A549 treated with RU486 at 1 μM for 4 hours (cell line): ENCODE measurements at places on chromosomes 6 and 20. TPM values are rescaled to one million over a fixed set of nuclear protein-coding genes. Genes with fewer than 3 reads are reported as not detected.

PLAGL1 gene
- 6.6 to 10.4 TPM (median 7.6 TPM) in 5 replicates for total RNA-seq

RNGTT gene
- total RNA-seq = 5.6 to 10.2 TPM (median 8.7 TPM) in 5 replicates

TNNC2 gene
- total RNA-seq = 0.22 to 0.48 TPM (median 0.31 TPM) in 3 of 5 replicates, not detected in the others

AVP gene
- total RNA-seq = not detected in 5 replicates

LY6G6F gene
- total RNA-seq = not detected in 5 replicates

DYNLRB1 gene
- 221 to 257 TPM (median 231 TPM) in 5 replicates for total RNA-seq

BPHL gene
- total RNA-seq = 17.5 to 30.6 TPM (median 22.9 TPM) in 5 replicates

TREM1 gene
- total RNA-seq = 0.22 TPM in 1 of 5 replicates, not detected in the others

STMND1 gene
- total RNA-seq = not detected in 5 replicates

DPPA5 gene
- total RNA-seq = not detected in 5 replicates

KIAA0408 gene
- total RNA-seq = 5.3 to 8.3 TPM (median 5.9 TPM) in 5 replicates
